NCI-H748 treated with DMSO at 0.1 percent for 48 hours (cell line): ENCODE measurements at places on chromosomes 2 and 18.

DNA sequence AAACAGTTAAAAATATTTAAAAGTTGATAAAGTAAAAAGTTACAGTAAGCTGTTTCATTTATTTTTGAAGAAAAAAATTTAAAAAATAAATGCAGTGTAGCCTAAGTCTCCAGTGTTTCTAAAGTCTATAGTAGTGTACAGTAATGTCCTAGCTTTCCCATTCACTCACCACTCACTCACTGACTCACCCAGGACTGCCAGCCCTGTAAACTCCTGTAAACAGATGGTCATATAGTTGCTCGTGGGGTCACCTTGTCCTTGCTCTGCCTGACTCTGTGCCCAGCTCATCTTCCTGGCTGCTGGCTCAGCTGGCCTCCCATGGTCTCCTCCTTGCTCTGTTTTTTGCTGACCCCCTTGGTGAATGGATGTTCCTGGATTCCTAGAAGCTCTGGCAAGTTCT is 180.3 kb downstream of the VAPA start:
- no peak for DNase-seq

DNA sequence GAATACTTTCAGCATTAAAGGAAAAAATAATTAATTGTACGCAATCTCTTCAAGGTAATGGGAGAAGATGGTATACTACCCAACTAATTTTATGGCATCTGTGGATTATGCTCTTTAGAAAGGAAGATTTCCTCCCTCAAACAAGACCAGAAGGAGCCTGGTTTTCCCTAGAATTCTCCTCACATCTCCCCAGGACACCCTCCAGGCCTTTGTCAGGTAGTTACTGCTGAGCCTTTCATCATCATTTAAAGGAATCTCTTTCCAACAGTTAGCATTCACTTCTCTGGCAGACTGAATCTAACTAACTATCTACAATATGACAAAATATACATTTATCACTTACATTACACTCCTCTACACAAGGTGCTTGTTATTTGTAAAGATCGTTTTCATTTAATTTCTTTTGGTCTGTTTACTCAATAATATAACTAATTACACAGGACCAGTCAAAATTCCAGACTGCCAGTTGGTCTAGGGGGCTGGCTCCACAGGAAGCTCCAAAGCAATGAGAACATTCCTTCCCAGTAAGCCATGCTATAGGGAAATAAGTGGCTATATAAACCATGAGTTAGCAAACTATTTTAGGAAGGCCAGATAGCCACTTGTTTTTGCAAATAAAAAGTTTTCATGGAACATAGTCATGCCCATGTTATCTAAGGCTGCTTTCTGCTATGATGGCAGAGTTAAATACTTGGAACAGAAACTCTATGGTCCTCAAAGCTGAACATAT is 19.1 kb downstream of the ZNF24 start:
- no peak for DNase-seq

GRCh38 chr2:109069331-109070194 is 59.4 kb upstream of the SH3RF3 start:
- DNase-seq = no peak

- peak; percentile 77 for DNase-seq
Measured at GRCh38 chr2:234682492-234683228, 185.8 kb upstream of the ARL4C start.

- DNase-seq = peak; percentile 59
Measured at GRCh38 chr2:120520929-120521912, 175.3 kb downstream of the INHBB start.

- DNase-seq = no peak
Measured at GRCh38 chr2:41598161-41598894, 449.5 kb upstream of the PKDCC start.

DNA sequence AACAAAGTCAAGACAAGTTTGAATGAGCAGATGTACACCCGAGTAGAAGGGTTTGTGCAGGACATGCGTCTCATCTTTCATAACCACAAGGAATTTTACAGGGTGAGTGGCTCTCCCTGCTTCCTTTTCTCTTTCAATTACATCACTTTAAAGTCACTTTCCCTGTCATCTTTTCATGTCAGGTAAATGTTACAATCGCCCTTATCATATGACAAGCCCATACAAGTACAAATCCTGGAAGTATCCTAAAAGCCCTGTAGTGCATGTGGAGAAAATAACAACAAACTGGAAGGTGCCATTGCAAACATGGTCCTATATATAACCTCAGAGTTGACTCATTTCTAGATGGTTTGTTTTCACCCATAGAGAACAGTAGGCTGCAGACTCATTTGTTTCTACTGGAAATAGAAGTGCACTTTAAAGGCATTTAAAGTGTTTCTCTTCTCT is 126.0 kb downstream of the SP100 start:
- no peak for DNase-seq

- no peak for DNase-seq
Measured at GRCh38 chr2:30823452-30823851, 16.2 kb upstream of the CAPN13 start.

DNA sequence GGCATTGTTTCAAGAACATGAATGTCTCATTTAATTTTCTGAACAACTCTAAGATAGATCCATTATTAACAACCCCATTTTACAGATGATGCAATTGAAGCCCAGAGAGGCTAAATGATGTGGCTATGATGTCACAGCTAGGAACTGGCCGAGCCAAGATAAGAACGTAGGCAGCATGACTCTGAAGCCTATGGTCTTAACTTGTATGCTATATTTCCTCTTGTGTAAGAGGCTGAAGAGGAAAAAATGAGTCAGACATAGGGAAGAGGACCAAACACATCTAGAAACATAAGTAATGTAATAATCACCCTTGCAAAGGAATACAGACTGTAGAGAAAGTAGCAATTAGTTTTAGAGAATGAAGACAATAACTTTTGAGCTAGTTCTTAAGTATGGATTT is 416.8 kb downstream of the FIGN start:
- DNase-seq = no peak

DNA sequence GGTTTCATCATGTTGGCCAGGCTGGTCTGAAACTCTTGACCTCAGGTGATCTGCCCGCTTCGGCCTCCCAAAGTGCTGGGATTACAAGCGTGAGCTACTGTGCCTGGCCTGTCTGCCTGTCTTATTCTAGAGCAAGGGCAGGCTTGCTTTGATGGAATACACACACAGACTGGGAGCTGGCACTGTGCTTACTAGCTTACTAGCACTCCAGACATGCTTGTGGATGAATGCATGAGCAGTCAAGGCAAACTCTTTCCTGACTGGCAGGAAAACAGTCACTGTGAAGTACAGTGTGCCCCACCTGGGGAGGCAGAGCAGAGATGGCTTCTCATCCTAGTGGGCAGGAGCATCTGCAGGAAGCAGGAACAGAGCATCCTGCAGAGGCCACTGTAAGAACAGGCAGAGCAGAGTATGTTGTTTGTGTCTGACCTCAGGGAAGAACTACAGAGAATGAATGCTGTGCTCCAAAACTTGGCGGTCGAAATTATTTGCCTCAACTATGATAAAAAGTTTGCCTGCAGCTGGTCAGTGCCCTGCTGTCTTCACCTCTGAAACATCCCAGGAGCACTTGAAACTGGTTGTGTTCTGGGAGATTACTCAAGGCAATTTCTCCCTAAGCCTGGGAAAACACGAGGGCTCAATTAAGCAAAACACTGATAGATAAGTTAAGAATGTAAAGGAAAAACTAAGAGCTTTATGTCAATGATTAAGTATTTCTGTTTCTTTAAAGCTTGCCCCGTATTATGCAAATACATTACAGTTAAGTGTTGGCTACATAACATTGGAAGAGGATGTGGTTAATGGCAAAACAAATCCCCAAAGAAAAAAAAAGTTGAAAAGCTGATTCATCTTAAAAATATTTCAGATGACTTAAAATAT is 102.4 kb downstream of the VAPA start:
- DNase-seq = no peak

DNA sequence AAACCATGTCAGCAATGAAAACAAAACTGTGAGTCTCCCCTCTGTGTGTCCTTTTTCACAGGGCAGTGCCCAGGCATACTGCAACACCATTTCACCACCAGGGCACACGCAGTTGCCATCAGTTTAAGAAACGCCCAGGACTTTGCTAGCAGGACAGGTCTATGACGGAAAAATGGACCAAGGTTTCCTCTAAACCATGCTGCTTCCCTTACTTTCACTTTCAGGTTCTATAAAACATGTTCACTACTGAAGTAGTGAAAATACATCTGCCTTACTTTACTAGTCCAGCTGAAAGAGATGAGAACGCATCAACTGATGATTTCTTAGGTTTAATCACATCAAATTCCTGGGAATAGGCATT is 110.5 kb downstream of the TCF4 start:
- DNase-seq = no peak

- DNase-seq = no peak
Measured at GRCh38 chr2:9665898-9666297, 35.1 kb upstream of the YWHAQ start.

- no peak for DNase-seq
Measured at GRCh38 chr2:233025706-233026105, 6.8 kb upstream of the NEU2 start.

GRCh38 chr2:142582317-142582716 is 295.1 kb upstream of the KYNU start:
- DNase-seq = no peak

- DNase-seq = no peak
Measured at GRCh38 chr2:150944315-150944714, 317.3 kb downstream of the RBM43 start.

DNA sequence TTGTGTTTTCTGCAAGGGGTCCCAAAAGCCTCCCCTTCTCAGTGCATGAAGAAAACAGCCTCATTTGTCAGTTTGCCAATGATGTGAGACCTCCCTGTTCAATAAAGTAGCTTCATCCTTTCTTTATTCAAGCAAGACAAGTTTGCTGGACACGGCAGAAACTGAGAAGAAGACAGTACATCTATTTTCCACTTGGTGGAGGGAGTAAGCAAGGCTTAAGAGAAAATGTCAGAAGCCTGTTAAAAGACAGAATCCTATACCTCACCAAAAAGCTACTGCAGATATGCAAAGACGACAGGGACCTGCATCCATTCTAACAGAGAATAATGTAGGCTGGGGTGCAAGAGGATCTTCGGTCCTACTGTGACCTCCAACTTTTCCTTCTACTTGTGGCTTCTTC is 506.8 kb upstream of the VRK2 start:
- DNase-seq = no peak

DNA sequence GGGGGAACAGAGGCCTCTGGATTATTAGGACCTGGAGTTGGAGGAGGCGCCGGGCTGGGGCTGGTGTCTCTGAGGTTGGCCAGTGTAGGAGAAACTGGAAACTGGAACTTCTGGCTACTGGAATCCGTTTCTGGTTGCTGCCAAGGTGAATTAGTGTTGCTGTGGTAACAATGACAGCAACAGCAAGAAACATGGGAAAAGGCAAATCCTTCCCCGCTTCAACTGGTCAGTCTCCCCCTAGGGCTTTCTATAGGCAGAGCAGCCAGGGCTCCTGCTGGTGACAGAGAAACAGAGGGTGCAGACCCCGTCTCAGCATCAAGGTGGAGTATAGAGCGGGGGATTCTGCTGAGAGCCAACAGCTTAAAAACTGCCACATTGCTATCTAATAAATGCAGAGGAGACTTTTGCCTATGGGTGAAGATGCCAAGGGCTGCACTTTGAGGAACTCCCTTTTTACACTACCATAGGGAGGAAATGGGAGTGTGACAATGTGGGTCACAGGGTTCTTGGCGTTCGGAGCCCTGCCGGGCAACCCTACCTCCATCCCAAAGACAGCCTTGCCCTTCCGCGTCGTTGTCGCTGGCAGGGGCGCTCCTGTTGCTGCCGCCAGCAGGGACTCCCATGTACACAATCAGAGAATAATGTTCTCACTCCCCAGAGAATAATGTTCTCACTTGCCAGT is 81.4 kb upstream of the CABLES1 start:
- DNase-seq = no peak

DNA sequence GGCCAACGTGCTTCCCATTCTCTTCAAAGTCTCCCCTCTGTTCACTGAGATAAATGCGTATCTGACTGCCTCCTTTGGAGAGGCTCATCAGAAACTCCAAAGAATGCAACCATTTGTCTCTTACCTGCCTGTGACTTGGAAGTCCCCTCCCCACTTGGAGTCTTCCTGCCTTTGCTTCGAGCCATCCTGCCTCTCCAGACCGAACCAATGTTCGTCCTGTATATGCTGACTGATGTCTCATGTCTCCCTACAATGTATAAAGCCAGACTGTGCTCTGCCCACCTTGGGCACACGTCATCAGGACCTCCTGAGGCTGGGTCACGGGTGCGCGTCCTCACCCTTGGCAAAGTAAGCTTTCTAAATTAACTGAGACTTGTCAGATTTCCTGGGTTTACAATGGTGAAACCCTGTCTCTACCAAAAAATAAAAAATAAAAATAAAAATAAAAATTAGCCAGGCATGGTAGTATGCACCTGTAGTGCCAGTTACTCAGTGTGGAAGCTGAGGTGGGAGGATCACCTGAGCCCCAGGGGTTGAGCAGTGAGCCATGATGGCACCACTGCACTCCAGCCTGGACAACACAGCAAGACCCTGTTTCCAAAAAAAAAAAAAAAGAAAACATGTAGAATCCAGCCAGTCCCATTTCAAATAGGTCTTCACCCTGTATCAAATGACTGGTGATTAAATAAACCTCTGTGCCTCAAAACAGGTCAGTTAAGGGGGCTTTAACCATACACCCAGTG is 29.0 kb downstream of the HDLBP start:
- DNase-seq = no peak
